ENCODE measurements at places on chromosomes 4 and X.

DNA sequence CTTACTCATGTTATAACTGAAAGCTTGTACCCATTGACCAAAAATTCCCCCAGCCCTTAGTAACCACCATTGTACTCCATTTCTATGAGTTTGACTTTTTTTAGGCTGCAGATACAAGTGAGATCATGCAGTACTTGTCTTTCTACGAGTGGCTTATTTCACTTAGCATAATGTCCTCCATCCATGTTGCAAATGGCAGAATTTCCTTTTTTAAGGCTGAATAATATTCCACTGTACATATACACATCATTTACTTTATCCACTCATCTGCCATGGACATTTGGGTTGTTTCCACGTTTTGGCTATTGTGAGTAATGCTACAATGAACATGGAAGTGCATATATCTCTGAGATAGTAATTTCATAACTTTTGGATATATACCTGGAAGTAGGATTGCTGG, 10.4 kb downstream of the RBM3 start:
- DNase-seq = no peak

DNA sequence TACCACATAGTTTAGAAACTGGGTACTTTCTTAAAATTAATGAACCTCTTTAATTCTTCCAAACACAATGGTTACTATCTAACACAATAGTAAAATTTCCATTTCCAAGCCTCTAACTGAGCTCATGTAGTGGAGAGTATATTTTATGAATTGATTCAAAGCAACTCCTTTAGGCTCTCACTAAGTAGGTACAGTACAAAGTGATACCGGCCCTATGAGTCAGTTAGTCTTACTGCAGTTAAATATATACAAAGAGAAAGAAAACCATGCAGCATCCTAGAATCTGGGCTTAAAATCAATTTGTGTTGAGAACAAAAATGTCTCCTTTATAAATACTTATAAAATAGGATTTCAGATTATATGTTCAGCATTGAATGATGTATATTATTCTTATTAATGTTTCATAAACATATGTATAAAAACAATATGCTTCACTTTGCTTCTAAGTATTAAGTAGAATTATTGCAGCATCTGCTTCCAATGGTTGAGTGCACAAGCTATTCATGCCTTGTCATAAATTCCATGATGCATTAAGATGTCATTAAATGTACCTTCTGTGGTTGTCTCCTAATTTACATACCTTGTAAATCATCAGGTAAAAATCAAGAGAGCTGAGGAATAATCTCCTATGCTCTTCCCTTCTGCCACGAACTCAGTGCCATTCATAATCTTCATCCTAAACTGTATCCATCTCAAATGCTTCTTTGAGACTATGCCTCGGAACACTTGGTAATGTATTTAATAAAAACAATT, 1037.8 kb downstream of the STPG2 start:
- no peak for DNase-seq

DNA sequence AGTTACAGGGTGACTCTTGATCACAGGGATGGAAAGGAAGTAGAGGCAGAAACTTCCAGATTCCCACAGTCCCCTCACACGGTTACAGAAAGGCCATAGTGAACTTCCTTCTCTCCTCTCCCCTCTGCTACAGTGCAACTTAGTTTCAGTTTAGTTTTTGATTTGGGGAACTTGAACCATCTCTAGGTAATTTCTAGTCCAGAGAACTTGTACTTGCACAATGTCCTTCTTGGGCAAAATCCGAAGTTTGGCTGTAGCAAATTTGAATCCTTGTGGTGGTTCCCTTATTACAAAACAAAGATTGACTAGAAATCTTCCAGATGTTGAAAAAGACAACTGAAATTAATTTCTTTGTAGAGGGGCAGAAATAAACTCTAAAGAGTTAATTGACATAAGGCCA, 1.2 kb upstream of the BLTP1 start:
- no peak for DNase-seq

DNA sequence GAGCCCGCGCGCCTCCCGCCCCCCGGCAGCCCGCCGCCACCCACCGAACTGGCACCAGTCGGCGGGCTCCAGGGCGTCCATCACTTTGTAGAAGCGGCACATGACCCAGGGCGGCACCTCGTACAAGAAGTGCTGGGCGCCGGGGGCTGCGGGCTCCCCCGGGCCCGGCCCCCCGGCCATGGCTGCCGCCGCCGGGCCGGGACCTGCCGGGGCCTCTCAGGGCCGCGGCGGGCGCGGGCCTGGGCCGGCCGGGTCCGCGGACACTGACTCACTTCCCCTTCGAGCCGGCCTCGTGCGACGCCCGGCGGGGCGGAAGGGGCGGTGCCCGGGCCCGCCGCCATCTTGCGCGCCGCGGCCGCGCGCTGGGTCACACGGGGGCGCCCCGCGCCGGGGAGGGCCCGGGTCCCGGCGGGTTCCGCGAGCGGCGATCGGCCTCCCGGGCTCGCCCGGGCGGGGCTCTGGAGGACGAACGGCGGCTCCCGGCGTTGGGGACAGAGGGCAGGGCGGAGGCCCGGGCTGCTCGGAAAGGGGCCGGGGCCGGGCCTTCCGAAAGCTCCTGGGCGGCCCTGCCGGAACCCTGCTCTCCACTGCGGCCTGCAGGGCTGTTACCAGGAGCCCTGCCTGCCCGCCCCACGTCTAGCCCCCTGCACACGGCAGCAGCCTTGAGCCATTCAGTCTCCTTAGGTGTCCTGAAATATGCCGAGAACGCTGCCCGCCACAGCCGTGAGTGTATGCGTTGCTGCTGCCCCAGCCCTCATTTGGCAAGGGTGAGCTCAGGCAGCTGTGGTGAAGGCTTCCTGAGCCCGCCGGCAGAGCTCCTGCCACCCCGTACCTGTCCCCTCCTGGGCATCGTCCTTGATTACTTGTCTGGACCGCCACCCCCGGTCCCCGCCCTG, at the start of gene IRAK1:
Gene IRAK1, minus strand, starts transcription at position 270 of the 896 bp plus-strand sequence. Its CDS starts 90 bp downstream, at position 180.
- DNase-seq = peak; percentile 60

- no peak for DNase-seq
Observed at GRCh38 chrX:109533631-109534030, 3.0 kb upstream of the NXT2 start.

DNA sequence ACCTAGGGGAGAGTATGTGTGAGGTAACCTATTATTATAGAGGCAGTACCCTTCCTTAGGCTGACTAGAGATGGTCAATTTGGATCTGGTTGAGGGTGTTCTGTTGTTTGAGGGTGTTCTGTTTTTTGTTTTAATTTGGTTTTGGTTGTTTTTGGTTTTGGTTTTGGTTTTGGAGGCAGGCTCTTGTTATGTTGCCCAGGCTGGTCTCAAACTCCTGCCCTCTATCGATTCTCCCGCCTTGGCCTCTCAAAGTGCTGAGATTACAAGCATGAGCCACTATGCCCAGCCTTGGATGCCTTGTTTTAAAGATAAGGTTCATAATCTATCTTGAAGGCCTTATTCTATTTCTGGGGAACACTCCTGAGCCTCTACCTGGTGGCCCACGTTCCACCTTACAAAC, 912 bp downstream of the CXorf65 start:
- no peak for DNase-seq

- no peak for DNase-seq
Observed at GRCh38 chrX:97145934-97146333, 262.2 kb downstream of the RPA4 start.

- DNase-seq = no peak
Observed at GRCh38 chrX:31314921-31315320, 243.1 kb upstream of the FTHL17 start.

GRCh38 chr4:4631150-4631549, 89.3 kb upstream of the STX18 start:
- no peak for DNase-seq

- DNase-seq = no peak
Observed at GRCh38 chrX:79117078-79117477, 27.4 kb upstream of the GPR174 start.

DNA sequence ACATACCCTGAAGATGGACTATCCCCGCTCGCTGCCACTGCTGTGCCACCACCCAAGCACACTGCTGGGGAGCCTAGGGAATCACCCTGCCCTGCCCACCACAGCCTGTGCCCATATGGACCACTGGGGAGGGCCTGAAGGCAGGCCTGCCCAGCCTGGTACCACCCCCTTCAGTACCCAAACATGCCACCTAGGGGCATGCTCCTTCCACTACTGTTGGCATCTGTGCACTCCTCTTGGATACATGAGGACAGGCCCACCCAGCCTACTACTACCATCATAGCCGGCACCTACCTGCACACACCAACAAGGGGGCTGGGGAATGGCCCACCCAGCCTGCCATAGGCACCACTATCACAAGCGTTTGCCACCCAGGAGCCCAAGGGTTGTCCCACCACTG, 30.1 kb upstream of the PRDX4 start:
- no peak for DNase-seq

DNA sequence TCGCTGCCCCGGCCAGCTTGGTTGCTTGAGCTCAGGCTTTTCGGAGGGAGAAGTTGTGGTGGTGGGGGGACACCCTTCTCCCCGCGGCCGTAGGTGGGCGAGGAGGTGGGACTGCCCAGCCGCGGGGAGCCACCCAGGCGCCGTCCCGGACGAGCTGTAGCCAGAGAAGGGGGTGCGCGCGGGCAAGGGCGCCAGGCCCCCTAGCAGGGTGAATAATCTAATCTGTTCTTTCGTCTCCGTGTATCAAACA, 3.1 kb downstream of the MID1IP1 start:
- DNase-seq = peak; percentile 29

DNA sequence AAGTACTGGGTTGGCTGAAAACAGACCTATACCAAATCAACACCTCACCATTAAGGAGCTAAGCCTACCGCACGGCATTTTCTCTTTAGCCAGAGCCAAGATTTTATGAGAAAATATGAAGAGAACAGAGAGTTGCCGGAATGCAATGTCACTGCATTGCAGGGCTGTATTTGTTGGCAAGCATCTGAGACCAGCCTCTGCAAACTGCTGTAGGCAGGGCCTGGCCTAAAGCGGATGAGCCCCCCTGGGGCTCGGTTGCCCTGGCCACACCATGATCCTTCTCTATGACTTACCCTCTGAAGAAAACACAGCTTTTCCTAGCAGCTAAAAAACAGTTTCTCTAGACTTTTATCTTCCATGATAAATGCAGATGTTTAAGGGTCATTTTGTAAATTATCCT, 120.5 kb upstream of the SORBS2 start:
- no peak for DNase-seq

All from activated naive CD4-positive, alpha-beta T cell treated with anti-CD3 and anti-CD28 coated beads, Interleukin-2, amount 50 U/mL, for 16 hours (primary cell).